Lower lobe of right lung (tissue), 2 donors: ENCODE measurements at places on chromosomes 11 and 22. TPM values are rescaled to one million over a fixed set of nuclear protein-coding genes. Genes with fewer than 3 reads are reported as not detected.

The MACROD1 gene
- total RNA-seq = 15.0 TPM

GRCh38 chr11:93718057-93718563, 23.2 kb downstream of the TAF1D start:
- no peak for DNase-seq

GRCh38 chr22:29388759-29389090, 355 bp upstream of the AP1B1 start:
- no peak for DNase-seq

GRCh38 chr11:13663631-13664071, 4.8 kb upstream of the FAR1 start:
- no peak for DNase-seq

DNA sequence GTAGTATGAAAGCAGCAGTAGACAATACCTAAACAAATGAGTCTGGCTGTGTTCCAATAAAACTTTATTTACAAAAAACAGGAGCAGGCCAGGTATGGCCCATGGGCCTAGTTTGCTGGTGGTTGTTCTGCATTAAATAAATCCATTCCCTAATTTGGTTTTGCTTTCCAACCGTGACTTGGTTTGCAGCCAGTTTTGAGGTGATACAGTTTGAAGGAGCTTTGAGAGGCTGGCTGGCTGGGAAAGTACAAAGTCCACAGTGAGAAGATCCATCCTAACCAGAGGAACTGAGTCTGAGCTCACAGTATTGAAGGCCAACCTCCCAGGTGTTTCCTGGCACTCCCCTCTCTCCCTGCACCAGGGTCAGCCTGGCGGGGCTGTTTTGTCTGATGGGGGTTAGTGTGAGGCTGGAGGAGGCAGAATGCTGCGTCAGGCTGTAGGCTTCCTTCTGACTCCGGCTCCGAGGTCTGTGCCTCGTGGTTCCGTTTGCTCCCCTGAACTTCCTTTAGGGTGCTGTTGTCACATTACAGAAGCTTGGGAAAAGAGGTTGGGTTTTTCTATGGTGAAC, 129.5 kb downstream of the MICAL2 start:
- no peak for DNase-seq

DNA sequence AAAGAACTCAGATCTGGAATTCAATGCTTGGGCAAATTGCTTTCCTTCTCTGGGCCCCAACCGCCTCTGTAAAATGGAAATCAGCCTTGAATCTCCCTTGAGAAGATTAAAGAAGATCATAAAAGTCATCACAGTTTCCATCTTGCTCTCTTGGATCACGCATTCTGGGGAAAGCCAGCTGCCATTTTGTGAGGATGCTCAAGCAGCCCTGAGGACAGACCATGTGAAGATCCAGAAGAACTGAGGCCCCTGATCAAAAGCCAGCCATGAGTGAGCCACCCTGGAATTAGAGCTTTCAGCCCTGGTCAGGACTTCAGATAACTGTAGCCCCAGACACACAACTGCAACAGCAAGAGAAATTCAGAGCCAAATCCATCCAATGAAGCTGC, 229.3 kb downstream of the MN1 start:
- DNase-seq = no peak

- DNase-seq = no peak
Observed at GRCh38 chr11:81286550-81286949, 1447.1 kb downstream of the FAM181B start.

DNA sequence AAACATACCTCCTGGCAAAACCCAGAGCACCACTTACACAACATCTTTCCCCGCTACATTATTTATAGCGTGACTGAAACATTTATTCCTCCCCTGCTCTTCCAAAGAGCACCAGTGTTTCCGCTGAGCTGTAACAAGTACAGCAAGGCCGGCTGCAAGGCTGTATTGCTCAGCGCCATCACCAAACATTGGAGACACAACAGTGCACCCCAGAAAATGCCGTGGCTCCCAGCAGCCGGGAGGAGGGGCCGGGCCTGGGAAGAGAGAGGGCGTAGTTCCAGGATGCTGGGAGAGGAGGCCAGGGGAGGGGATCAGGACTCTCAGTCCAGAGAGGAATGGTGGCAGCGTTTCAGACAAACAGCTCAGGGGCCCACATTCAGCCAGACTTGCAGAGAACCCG, 133.2 kb downstream of the DSCAML1 start:
- no peak for DNase-seq

GRCh38 chr11:30143098-30143705, 87.6 kb upstream of the FSHB start:
- DNase-seq = no peak
